ENCODE measurements at places on chromosomes 13 and 19.
A peak's percentile ranks its signal among the peaks of the same experiment; 100 is the strongest.

- no peak for DNase-seq
Measured at GRCh38 chr19:54805665-54806515, 2.5 kb downstream of the KIR2DL4 start.

DNA sequence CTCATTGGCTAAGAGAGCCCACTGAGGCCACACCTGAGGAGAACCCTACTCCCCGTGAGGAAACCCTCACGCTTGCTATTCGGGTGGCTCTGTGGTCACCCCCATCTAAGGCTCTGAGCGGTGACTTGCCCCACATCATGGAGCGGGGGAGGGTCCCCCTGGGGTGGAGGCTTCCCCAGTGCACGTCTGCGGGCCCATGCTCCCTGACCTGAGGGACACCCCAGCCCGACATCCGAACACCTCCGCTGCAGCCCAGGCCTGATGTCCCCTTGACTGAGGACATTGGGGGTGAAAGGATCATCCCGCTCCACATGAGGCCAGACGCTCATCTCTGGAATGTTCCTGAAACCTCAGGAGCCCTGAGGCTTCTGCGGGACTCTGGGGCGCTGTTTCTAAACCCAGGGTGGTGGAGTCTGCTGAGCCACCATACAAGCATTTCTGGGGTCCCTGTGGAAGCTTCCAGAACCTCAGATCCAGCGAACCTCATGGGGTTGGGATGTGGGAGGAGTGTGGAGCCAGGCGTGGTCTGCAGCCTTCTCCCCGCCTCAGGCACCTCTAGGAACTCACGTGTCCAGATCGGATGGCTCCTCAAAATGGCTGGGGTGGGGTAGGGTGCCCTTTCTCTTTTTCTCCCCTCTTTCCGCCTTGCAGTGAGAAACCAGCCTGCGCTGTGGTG lies 19.9 kb downstream of the TMED1 start:
- DNase-seq: no peak

GRCh38 chr19:44050740-44051649 lies 841 bp upstream of the ZNF223 start:
- DNase-seq: no peak

GRCh38 chr19:5016781-5017180 lies 47.9 kb downstream of the KDM4B start:
- DNase-seq: no peak

DNA sequence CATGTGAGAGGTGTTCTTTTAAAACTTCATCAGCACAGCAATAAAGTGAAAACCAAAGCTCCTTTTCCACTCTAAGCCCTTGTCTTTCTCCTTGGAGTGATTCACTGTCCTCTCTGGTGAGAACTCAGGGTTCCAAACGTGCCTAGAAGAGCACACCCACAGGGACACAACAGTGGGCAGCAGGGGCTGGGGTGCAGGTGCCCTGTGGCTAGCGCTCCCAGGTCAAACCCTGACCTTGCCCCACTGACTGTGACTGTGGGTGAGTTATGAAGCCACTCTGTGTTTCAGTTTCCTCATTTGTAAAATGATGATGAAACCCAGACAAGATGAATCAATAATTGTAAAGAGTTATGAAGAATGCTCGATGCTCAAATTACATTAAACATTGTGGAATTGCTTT lies 37.6 kb upstream of the IGFL1 start:
- DNase-seq: no peak

- no peak for DNase-seq
Measured at GRCh38 chr13:36134632-36135031, 3.5 kb upstream of the DCLK1 start.

DNA sequence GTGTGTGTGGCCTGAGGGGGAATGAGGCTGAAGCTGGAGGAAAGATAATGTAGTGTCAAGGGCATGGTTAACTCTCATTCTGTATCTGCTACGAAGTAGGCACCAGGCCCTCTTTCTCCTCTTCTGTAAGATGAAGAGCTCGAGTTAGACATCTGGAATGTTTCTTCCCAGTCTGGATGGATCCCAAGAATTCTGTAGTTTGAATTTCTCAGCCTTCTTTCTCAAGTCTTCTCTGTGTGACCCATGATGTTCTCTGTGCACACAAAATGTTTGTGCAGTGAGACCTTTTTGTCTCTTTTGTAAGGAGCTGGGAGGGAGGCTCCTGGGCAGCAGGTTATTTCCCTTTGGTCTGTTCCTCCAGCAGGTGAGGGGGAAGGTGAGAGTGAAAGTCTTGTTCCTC lies 13.7 kb downstream of the FGF9 start:
- DNase-seq: no peak

DNA sequence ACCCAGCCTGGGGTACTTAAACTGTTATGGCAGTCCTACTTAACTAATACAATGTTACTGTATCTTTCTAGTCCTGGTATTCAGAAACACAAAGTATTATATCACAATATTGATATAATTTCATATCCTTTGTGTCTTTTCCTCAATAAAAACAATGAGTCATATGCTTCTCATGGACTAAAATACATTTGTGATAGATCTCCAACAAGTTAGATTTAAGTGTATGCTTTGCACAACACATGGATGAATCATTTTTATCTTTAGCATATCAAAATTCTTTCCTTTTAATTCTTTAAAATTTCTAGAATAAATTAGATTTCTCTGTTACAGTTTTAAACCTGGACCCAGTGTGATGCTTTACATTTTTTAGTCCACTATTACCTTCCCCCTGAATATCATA lies 1357.8 kb upstream of the ATXN8OS start:
- no peak for DNase-seq

- DNase-seq: no peak
Measured at GRCh38 chr13:113205428-113205931, 3.0 kb downstream of the PCID2 start.

DNA sequence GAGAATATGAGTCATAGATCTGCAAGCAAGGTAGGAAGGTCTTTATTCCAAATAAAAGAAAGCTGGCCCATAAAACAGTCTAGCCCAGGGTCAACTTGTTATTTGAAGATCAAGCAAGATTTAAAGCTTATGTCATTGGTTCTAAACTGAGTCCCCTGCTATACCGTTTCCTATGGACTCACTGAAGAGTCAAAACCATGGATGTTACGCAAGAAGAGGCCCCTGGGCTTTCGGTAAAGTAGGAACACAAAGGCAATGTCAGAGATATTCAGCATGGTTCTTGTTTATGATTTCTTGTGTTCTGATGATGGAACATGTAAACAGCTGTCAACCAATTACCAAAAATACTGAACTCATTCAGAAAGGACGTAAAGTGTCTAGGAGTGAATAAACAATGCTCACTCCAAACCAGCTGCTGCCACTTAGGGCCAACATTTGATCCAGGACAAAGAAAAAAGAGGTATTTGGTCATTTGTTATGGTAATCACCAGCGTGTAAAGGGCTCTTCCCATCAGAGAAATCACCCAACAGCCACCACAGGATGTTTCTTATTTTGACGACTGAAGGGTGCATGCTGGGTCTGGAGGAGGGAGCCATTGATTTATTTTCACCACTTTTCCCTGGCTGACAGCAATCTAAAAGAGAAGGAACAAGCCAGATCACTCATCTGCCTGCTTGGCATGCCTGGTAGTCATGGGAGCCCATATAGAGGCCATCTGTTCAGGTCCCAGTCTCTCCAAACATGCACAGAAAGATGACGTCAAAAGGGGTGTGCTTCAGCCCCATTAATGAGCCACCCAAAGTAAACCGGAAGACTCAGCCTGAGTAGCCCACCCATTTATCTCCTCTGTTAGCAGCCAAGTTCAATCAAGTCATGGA lies 68.3 kb downstream of the FGF14 start:
- DNase-seq: no peak

- DNase-seq: no peak
Measured at GRCh38 chr19:46100344-46100743, 24.1 kb downstream of the IGFL3 start.

GRCh38 chr19:17091758-17092333 lies 16.3 kb downstream of the MYO9B start:
- no peak for DNase-seq

GRCh38 chr13:74796157-74796556 lies 662.0 kb upstream of the KLF12 start:
- no peak for DNase-seq

DNA sequence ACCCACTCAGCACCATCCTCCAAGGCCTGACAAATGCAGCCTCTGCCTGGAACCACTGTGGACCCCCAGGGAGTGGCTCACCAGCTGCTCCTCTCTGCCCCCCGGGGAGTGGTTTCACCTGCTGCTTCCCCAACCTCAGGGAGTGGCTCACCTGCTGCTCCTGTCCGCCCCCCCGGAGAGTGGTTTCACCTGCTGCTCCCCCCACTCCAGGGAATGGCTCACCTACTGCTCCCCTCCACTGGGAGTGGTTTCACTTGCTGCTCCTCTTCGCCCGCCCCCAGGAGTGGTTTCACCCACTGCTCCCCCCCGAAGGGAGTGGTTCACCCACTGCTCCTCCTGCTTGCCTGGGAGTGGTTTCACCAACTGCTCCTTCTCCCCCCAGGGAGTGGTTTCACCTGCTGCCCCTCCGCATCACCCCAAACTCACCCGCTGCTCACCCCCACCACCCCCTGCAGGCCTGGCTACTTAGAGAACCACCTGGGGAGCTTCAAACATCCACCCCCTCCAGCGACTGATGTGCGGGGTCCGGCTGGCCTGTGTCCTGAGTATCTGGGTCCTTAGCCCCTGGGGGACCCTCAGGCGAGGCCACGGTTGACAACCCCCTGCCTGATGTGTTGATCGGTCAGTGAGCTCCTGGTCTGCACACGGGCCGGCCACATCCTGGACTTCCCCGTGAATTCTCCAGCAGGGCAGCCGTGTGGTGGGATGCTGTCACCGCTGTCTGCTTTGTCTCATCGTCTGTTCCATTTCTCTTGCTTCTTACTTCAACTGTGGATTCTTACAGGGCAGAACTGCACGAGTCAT lies 14.6 kb upstream of the TMEM255B start:
- no peak for DNase-seq

GRCh38 chr19:1401138-1401888 lies at the start of gene GAMT:
Gene GAMT, minus strand, starts transcription at chr19:1401542. Its CDS starts 66 bp downstream, at chr19:1401476.
- peak; percentile 66 for DNase-seq

- DNase-seq: no peak
Measured at GRCh38 chr13:97112446-97113152, 109.5 kb upstream of the MBNL2 start.

DNA sequence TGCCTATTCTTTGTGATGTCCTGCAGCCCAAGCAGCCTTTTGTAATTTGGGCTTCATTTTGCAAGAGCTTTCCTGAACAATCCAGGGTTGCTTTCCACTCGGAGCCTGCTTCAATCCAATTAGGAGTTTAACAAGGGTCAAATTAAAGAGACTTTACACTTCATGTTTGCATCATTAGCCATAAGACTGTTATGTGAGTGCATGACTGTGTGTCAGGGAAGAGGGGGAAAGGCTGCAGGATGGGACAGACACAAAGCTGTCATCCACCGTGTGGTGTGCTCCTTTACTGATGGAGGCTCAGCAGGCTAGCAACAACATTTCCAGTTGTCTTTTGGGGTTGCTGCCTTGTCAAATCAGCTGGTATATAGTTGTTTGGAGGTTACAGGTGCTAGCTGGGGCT lies 23.7 kb upstream of the MAB21L1 start:
- no peak for DNase-seq

GRCh38 chr13:27450921-27451471 lies 632 bp upstream of the MTIF3 start:
- peak; percentile 46 for DNase-seq

DNA sequence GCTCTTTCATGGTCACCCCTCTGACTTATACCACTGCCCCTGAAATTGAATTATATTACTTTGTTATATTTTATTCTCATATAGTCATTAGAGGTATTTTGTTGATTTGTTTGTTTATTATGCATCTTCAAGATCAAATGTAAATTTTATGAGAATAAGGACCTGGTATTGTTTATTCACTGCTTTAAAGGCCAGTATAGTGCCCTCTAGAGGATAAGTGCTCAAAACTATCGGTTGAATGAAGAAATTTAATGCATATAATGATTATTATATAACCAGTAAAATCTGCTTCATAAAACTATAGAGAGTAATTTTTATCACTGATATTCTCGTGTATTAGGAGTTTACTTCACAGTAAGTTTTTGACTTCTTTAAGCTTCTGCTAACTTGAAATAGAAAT lies 1401.9 kb downstream of the SLITRK1 start:
- DNase-seq: no peak

GRCh38 chr13:112256716-112257494 lies 119.2 kb upstream of the SPACA7 start:
- DNase-seq: no peak

GRCh38 chr13:98370806-98371515 lies 193.9 kb upstream of the RNF113B start:
- DNase-seq: no peak

DNA sequence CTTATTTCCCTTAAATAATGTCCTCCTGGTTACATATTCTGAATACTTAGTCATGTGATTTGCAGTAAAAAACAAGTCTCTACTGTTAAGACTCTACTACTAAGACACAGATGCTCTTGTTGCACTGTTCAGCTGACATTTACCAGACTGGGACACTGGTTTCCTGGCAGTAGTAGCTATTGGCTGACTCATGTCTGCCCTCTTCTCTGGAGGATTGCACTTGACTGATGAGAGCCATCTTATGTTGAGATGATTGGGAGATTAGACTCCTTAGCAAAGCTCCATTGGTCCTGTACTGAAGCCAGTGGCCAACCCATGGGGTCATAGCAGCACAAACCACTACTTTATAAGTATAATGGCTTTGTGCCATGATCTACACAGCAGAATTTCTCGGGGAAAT lies 1672.6 kb upstream of the PCDH20 start:
- DNase-seq: no peak

GRCh38 chr19:49758292-49758691 lies 4.8 kb downstream of the TSKS start:
- no peak for DNase-seq

DNA sequence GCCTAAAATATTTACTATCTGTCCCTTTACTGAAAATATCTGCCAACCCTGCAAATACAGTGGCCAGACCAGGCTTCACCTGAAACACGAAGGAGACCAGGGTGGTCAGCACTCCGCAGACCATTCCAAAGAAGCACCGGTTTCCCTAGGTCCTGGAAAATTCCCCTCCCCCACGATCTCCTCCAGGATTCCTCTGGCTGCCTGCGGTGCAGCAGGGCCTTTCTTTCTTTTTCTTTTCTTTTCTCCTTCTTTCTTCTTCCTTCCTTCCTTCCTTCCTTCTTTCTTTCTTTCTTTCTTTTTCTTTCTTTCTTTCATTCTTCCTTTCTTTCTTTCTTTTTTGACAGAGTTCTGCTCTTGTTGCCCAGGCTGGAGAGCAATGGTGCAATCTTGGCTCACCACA lies 152.7 kb downstream of the USP12 start:
- DNase-seq: no peak

All from activated CD8-positive, alpha-beta memory T cell treated with anti-CD3 and anti-CD28 coated beads, Interleukin-2, amount 50 U/mL, for 4 hours (primary cell).